ENCODE measurements at places on chromosomes 12 and 14. TPM values are rescaled to one million over a fixed set of nuclear protein-coding genes. Genes with fewer than 3 reads are reported as not detected.

DNA sequence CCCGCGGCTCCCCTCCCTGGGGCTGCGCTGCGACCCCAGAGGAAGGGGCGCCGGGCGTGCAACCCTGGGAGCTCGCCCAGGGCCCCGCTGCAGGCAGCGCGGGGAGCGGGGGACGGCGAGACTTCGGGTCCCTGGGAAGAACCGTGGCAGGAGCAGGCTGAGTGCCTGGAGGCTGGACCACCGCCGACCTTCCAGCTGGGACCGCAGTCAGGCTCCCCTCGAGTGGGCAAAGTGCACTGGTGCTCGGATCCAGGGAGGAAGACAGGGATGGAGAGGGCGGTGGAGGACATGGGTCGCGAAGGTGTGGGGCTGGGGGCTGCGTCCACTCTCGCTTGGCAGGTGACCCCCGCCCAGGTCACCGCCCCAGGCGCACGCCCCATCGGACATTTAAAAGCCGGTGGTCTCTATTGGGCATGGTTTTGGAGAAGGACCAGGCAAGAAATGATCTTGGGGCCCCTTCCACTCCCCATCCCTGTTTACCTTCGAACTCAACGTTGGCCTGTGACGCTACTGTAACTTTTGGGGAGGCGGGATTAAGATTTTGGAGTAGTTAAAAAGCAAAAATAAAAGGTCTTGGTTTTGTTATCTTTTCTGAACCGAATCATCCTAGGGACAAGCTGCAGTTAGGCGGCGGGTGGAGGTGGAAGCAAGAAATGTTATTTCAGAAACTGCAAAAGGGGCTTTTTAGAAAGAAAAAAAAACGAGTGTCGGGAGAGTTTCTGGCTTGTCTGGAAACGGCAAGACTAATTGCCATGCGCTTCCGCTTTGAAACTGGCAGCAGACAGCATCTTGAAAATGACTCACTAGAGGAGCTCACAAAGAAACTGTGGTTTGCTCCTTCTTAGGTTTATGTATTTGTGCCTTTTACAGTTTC is 1.0 kb downstream of the ELK3 start:
- peak; percentile 94 for DNase-seq

- no peak for DNase-seq
Observed at GRCh38 chr12:132095520-132096409, 48.4 kb downstream of the DDX51 start.

- DNase-seq, result no peak
Observed at GRCh38 chr14:70036665-70037064, 152.1 kb downstream of the SLC8A3 start.

NRIP2 gene
- 0.39 TPM for total RNA-seq

DNA sequence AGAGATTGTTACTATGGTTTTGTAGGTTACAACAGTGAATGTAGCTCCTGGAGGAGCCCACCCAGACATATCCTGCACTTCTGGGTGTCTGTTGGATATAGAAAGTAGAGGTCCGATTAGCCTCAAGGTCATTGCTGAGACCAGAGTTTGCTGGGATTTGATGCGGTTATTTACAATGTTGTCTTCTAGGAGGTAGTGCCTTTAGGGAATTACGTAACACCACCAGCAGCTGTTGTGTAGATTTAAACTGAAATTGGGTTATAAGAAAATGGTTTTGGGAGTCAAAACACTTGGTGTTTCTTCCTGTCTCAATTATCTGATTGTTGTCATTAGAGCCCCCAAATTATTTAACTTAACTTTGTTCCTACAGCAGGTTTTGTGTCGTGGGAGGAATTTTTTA is 225.3 kb upstream of the PELI2 start:
- DNase-seq, result no peak

DNA sequence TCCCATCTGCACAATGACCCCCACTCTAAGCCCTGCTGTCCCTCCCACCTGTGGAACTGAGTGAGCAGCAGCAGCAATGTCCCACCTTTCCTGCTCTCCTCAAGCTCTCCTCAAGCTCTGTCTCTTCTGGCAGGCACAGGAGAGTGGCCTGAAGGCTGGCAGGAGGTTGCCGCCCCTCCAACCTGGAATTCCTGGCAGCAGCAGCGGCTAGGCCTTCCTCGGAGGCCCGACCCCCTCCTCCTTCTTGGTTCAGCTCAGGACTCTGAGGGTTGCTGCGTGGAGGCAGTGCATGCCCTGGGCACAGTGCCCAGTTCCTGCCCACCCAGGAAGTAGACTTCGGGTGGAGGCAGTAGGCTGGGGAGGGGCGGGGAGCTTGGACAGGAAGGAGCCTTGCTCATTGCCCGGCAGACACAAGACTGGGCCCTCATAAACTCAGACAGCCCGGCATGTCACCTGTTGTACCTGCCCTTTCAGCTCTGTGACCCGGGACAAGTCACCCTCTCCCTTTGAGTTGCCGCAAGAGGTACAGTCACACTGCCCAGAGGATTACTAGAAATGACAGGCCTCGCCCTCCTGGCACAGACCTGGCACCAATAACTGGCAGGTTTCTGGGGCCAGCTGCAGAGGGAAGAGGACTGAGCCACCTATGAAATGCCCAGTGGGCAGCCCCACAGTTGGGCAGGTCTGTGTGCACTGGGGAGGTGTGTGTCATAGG is 2.1 kb upstream of the SERPINA1 start:
- no peak for DNase-seq

DNA sequence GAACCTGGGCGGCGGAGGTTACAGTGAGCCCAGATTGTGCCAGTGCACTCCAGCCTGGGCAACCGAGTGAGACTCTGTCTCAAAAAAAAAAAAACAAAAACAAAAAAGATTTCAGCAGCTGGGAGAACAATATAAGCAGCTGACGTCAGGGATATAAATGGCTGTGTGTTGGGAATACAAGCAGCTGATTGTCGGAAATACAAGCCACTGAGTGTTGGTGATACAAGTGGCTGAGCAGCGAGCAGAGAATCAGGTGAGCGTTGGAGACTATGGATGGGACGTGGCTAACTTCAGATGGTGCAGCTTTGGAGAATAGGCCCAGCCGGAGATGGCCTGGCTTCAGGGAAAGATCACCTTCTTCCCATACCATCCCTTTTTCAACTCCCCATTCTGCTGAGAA is 32.0 kb downstream of the PSEN1 start:
- no peak for DNase-seq

- no peak for DNase-seq
Observed at GRCh38 chr12:93762059-93762719, 85.0 kb downstream of the CRADD start.

DNA sequence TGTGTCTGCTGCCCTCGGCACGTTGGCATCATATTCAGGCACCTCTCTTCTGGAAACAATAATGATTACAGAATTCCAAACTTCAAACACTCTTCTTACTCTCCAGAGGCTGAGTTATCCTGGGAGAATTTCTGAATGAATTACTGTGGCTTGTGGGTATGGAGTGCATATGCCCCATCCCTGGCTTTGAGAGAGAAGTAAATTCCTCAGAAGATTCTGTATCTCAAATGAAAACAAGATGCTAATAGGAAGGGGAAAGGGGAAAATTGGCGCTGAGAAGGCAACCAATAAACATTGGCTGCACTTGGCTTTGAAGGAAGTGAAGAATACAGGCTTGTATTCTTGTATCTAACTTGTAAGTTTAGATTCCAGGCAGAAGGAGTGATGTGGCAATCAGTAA is 132.0 kb upstream of the NOVA1 start:
- no peak for DNase-seq

DNA sequence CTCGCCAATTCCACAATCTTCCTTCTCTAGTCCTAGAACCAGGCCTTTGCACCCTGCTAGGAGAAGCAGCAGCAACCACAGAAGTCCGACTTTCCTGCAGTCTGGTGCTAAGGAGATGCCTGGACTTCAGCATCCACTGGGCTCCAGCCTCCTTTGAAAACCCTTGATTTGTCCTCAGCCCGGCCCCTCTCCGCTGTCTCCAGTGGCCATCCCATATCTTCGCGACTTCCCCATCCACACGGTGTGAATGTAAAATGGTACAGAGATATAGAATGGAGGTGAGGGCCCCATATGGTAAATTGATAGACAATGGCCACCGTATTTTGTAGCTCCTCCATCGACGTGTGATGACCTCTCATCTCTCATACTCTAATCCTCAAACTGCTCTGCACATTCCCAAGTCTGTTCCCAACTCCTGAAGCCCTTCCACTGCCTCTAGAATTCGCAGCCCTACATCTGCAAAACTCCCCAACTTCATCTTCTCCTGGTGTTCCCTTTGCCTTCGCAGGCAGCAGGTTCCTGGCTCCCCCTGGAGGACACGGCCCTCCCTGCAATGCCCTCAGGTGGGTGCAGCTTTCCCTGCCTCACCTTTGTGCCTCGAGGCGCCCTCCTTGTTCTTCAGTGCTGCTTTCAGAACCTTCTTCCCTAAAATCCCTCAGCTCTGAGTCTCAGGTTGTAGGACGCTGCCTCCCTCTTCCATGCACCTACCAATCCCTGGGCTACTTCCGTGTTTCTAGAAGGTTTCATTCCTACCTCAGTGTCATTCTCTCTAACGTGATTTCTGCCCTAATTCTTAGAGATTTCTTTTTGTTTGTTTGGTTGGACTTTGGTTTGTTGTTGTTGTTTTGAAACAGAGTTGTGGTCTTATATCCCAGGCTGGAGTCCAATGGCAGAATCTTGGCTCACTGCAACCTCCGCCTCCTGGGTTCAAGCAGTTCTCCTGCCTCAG is 36.7 kb downstream of the TMBIM6 start:
- DNase-seq, result peak; percentile 50

DNA sequence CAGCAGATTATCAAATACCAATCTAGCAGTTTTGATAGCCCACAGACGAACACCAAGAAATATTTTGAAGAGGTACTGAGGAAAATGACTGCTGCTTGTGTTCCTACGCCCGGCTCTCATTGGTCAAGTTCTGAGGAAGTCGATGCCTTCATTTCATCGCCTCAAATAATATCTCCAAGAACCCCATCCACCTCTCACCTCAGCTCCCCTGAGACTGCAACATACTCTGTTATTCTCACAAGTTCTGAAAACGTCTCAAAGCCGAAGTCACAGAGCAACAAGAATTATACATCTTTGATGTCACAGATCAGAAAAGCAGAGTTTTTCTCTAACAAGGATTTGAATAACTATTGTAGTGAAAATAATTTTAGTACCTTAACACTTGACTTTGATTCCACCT is 55.5 kb upstream of the BCAT1 start:
- no peak for DNase-seq

- peak; percentile 12 for DNase-seq
Observed at GRCh38 chr12:43723134-43723533, 35.5 kb downstream of the PUS7L start.

DNA sequence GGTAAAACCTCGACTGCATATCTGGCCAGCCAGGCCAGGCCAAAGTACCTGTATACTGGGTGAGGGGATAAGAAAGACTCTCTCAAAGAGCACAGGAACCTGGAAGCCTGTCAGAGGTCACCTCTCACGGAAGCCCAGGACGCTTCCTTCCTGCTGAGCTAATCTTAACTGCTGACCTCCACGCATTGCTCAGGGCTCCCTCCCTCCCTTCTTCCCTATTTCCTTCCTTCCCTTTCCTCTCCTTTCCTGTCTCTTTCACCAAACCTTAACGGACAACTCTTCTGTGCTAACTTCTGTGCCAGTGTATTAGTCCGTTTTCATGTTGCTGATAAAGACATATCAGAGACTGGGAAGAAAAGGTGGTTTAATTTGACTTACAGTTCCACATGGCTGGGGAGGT is 14.8 kb upstream of the RNASE10 start:
- no peak for DNase-seq

All from A673 (cell line).